NCI-H510A (cell line): ENCODE measurements at places on chromosomes 7 and 10.
A peak's percentile ranks its signal among the peaks of the same experiment; 100 is the strongest.

DNA sequence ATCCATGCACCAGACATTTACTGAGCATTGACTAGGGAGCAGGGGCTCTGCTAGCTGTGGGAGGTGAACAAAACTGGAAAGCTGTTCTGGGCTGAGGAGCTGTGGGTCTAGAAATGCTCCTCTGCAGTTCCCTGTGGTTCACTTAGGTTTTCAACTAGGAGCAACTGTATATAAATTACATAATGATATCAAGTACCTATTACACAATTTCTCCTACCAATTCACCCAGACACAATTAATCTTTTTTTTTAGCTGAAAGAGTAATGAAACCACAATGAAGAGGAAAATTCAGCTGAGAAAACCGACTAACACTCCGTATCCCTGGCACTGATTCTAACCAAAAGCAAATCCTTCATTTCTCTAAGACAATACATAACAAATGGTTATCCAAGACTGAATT, 39.4 kb downstream of the COL28A1 start:
- no peak for DNase-seq

- DNase-seq: no peak
Observed at GRCh38 chr7:157807510-157807909, 470.7 kb downstream of the DNAJB6 start.

DNA sequence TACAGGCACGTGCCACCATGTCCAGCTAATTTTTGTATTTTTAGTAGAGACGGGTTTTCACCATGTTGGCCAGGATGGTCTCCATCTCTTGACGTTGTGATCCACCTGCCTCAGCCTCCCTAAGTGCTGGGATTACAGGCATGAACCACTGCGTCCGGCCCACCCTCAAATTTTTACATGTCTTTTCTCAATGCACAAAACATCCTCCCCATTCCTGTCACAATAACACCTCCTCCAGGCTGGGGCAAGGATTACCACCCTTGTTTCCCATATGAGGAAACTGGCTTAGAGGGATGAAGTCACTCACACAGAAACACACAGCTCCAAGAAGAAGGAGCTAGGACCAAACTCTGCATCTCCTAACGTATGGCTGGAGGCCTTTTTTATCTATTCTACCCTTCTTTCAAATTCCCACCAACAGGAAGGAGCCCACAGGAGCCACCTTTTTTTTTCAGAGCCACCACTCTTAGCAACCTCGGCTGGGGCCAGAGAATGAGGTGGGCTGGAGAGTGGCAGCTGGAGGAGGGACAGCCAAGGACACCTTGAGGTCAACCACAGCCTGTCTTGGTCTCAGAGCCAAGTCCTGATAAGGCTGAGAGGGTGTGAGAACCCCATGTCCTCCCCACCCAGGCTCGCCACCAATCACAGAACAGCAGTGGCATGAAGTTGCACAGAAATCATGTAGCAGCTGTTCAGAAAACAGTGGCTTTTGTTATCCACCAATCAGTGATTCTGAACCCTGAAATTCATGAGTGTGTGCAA, 113.1 kb upstream of the PDLIM1 start:
- DNase-seq: no peak

DNA sequence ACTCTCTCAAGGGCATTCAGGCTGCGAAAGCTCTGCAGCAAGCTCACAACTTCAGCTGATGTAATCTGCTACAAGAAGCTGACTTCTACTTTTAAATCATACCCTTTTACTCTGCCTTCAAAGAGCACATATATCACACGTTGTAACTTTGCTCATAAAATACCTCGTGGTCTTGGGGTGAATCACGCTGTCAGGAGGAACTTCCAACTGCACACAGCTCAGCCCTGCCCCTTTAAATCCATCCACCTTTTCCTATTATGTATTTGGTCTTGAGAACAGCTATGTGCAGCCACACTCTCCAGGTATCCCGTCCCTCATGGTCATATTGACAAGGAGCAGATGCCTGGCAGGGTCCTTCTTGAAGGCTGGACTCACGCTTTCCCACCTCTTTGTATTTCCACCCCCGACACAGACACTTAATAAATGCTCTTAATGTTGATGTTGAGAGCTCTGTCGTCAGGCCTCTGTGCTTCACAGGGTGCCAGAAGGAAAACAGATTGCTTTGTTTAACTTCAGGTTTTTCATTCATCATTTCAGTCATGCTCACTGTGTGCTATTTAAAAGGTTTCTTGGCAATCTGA, 47.6 kb downstream of the ICA1 start:
- DNase-seq: no peak

DNA sequence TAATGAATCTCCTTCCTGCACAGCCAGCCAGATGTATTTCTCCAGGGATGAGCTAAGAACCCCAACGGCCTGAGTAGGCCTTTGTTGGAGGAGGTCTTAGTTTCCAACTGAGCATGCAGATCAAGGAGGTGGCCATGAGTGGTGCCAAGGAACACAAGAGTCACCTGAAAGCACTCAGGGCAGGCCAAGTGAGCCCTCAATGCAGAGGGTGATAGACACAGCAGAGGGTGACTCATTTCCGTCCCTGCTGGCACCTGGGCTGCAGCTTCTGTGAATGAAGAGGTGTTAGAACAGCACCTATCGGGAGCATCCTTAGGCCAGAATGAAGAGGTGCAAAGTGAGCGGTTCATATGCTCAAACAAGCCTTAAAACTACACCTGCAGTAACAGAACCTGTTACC, 211.8 kb downstream of the FRMD4A start:
- peak; percentile 10 for DNase-seq

- DNase-seq: no peak
Observed at GRCh38 chr7:135091717-135092116, 56.2 kb upstream of the TMEM140 start.

- no peak for DNase-seq
Observed at GRCh38 chr10:97924678-97925077, 75.0 kb downstream of the GOLGA7B start.
